PC-9 (cell line): ENCODE measurements at places on chromosomes 11 and 22. TPM values are rescaled to one million over a fixed set of nuclear protein-coding genes. Genes with fewer than 3 reads are reported as not detected.

- no peak for DNase-seq
Measured at GRCh38 chr11:114449845-114450244, 10.6 kb downstream of the REXO2 start.

GRCh38 chr22:37760152-37760551, 47.6 kb upstream of the GCAT start:
- DNase-seq, result no peak

GRCh38 chr11:75572744-75573143, 10.7 kb downstream of the SERPINH1 start:
- DNase-seq, result no peak

DNA sequence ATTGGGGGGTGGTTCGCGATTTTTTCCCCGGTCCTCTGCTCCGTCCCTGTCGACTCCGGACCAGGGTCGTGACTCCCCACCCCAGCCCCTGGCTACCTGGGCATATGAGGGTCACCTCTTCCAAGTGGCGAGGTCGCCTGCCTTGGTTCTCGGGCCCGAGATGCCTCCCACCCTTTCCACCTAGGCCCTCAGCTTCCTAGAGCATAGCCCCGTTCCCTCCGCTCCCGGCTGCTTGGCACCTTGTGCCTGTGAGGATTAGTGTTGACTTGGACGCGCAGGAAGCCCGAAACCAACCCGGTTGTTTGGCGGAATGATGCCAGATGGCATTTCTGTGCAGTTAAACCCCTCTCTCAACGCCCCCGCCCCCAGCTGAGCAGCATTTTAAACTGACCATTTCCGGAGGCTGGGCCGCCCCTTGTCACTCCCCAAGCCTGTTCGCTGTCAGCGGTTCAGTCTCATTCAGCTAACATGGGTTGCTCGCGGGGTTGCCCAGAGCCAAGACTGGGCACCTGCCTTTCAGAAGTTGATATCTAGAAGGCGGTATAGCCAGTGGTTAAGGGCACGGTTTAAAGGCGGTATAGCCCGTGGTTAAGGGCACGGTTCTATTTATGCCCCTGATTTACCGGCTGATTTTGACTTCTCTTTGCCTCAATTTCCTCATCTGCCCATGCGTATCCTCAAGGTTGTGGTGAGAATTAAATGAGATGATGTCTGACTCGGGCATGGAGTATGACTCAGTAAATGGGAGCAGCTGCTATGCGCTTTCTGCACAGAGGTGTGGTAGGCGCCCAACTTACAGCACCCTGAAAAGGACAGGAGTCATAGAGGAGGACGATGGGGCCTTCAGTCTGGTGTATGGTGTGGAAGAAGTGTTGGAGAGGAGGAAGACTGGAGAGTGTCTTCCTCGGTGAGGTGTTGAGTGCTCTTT, 639 bp downstream of the INCENP start:
- DNase-seq, result peak; percentile 63

DNA sequence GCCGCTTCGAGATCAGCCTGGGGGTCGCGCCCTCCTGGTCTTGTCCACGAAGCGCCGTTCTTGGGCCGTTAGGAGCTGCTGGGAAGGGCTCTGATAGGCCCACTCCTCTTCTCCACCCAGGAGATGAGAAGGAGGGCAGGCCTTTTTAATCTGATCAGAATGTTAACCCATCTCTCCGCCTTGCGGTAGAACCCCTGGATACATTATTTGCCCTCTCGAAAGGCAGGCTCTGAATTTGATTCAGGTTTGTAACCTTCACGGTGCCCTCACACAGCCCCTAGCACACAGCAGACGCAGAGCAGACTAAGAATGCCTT, at the start of gene CCDC83:
TSS of gene CCDC83 (plus strand) at position 43 of the 316 bp plus-strand sequence. CDS start 9,741 bp downstream, outside the sequence.
- DNase-seq, result no peak

DNA sequence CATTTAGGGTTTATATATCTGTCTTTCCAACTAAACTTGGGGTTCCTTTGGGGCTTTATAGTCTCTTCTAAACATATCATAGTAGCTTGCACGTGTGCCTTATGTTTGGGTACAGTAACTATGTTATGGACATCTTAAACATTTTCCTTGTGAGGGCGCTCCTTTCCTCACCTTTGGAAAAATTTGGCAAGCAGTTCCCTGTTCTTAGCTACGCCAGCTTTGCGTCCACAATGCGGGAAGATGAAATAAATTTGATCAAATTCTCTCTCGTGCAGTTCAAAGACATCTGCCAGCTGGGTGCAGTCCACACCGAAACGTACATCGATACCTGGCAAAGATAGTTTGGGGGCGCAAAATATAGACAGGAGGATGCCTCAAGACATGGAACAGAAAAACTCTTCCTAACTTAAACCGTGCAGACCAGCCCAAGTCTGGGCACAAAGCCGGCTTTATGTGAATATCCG, 548 bp downstream of the FDXACB1 start:
- DNase-seq, result no peak

Gene ZFTA
- total RNA-seq, result 16.6 and 19.3 TPM in 2 replicates
